ENCODE measurements at places on chromosomes 4 and X.

- no peak for DNase-seq
Observed at GRCh38 chrX:13092455-13092941, 48.1 kb upstream of the FAM9C start.

- no peak for DNase-seq
Observed at GRCh38 chr4:24722026-24722568, 73.3 kb upstream of the SOD3 start.

GRCh38 chr4:188220006-188220405, 80.8 kb downstream of the TRIML1 start:
- no peak for DNase-seq

- DNase-seq = no peak
Observed at GRCh38 chr4:176189891-176190795, 5.2 kb downstream of the SPATA4 start.

DNA sequence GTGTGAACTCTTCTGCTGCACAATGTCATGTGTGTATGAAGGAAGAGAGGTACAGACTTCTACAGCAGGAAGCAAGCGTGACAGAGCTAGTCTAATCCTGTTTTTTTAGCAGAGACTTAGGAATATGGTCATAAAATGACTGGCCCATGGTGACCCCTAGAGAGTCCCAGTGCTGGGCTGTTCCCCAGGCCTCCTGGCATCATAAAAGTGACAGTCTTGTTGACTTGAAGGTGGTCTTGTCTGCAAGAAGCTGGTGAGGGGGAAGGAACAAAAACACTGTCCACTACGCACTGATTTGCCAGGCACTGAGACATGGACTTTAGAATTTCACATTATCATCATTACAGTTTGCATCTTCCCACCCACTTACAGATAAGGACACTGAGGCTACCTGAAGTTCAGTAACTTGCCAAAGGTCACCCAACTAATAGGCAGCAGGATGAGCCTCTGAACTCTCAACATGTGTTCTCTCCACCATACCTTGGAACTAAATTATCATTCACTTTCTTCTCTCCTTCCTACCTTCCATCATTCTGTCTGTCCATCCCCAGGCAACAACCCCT, 63.0 kb downstream of the HADH start:
- no peak for DNase-seq

Data from fibroblast of pulmonary artery (primary cell).